NCI-H774 (cell line): ENCODE measurements at places on chromosomes 2 and 18.
A peak's percentile ranks its signal among the peaks of the same experiment; 100 is the strongest.

GRCh38 chr2:168340931-168341330, 93.5 kb upstream of the STK39 start:
- DNase-seq = no peak

- DNase-seq = no peak
Measured at GRCh38 chr2:176709149-176709951, 440.1 kb downstream of the MTX2 start.

DNA sequence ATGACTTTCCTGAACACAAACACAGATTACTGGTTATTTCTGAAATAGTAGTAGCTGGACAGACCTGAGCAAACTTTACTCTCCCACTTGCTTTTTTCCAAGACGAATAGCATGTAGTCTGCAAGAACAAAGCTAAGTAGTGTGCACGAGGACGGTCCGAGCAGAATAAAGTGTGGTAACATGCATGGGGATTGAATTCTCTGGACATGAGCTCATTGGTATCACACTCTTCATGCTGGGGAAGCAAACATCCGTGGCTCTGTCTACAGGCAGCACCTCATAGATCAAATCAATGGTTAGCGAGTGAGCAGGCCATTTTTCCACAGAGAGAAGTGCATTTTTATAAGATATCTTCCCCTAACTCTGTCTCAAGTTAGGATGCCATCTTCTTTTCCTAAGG, 164.8 kb upstream of the STK17B start:
- no peak for DNase-seq

DNA sequence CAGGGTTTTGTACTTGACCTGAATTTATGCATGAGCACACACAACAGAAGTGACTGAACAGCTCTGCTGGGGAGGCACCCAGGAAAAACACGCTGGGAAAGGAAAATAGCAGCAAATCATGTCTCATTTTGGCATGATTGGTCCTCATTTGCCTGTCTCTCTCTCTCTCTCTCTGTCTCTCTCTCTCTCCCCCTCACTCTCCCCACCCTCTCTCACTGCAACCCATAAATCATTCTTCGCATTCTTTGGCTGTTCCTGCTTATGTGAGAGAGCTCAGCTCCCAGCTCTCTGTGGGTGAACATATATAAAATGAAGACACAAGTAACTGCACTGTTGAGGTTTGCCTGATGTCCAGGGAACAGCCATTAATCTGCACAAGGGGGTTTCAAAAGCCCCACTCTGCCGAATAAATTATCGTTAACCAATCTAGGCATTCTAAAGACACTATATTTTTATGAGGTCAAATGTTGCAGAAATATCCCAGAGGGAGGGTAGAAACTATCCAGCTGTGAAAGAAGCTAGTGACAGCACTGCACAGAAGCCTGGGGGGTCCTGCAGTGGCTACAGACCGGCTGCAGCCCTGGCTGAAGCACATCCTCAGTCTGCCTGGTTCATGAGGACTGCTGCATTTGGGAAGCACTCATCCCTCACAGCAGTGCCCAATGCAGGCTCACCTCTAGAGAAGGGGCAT, 260.3 kb downstream of the AFF3 start:
- DNase-seq = peak; percentile 5

DNA sequence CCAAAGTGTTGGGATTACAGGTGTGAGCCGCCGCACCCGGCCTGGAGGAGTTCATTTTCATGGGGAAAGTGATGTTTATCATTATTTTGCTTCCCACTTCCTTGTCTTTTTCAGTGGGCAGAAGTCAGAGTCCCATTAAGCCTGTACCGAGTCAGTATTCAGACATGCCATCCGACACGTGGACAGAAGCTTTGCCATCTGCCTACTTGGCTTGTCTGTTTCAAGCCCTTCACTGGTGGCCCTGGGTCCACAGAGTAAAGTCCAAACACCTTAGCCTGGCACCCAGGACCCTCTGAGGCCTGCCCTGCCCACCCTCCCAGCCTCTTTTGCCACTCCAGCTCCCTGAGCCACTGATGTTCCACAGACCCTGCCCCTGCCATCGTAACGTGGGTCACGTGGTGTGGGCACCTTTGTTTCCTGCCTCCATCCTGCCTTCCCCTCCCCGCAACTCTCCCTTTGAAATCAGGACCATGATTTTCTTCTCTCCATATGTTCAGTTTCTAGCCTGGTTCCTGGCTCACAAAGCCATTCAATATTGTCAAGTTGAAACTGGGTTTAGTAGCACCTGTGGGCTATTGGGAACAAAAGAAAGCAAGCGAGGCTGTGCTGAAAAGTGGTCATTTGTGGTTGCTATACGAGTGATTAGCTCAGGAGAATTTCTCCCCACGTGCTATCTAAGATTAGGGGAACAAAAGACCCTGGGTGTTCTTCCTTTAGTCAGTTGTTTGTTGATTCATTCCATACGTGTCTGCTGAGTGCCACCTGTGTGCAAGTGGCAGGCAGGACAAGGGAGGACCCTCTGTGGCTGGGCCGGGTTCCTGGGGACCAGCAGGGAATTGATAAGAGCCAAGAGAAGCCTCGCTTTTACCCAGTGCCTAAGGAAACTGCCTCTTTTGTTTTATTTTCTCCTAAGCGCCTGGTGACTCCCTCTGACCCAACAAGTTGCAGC, 5.1 kb upstream of the ODC1 start:
- no peak for DNase-seq

- no peak for DNase-seq
Measured at GRCh38 chr2:165009466-165009865, 54.1 kb upstream of the SLC38A11 start.

GRCh38 chr2:182133195-182133891, 147.7 kb downstream of the PPP1R1C start:
- DNase-seq = no peak

- peak; percentile 39 for DNase-seq
Measured at GRCh38 chr2:10042301-10043161, 819 bp upstream of the KLF11 start.

DNA sequence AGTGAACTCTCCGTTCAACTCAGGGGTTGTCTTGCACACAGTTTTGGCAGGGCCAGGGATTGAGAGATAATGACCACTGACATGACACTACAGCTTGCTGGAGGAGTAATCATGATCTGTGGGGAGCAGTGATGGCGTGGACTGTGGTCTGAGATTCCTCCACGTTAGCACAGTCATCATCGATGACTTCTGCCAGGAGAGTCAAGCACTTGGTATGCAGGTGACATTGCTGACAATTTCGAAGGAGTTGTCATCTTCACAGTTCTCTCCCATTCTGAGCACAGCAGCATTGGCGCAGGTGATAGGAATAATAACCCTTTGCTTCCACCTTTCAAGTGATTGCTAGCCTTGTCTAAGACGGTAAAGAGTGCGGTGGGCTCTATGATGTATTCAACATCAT, 79.8 kb downstream of the SGPP2 start:
- no peak for DNase-seq

- DNase-seq = no peak
Measured at GRCh38 chr2:128424406-128425171, 105.9 kb upstream of the HS6ST1 start.

DNA sequence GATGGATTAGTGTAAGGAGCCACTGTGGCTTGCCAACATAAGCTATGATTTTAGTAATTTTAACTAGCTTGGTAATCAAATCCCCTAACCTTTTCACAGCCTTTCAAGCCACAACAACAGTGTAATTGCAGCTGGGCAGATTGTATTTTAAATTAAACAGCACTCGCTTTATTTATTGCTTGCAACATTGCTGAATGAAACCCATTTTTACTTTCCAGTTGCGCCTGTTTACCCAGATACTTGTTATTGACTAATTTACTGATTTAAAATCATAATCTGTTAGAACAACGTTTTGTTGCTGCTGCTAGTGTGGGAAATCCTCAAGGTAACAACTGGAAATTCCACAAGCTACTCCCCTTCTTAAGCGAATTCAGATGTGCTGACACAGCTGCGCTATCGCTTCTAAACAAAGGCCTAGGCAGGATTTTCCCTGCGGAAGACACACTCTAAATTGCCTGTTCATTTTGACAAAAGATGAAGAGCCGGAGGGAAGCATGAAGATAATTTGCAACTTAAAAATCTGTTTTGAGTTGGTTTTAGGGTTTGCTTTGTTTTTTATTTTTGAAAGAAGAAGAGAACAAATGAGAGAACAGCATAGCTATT, 283.9 kb downstream of the ALPK2 start:
- DNase-seq = no peak

- no peak for DNase-seq
Measured at GRCh38 chr2:21404137-21404536, 280.4 kb downstream of the TDRD15 start.

- no peak for DNase-seq
Measured at GRCh38 chr18:29104671-29105070, 927.7 kb upstream of the CDH2 start.

GRCh38 chr2:189803431-189803830, 19.2 kb downstream of the PMS1 start:
- no peak for DNase-seq

DNA sequence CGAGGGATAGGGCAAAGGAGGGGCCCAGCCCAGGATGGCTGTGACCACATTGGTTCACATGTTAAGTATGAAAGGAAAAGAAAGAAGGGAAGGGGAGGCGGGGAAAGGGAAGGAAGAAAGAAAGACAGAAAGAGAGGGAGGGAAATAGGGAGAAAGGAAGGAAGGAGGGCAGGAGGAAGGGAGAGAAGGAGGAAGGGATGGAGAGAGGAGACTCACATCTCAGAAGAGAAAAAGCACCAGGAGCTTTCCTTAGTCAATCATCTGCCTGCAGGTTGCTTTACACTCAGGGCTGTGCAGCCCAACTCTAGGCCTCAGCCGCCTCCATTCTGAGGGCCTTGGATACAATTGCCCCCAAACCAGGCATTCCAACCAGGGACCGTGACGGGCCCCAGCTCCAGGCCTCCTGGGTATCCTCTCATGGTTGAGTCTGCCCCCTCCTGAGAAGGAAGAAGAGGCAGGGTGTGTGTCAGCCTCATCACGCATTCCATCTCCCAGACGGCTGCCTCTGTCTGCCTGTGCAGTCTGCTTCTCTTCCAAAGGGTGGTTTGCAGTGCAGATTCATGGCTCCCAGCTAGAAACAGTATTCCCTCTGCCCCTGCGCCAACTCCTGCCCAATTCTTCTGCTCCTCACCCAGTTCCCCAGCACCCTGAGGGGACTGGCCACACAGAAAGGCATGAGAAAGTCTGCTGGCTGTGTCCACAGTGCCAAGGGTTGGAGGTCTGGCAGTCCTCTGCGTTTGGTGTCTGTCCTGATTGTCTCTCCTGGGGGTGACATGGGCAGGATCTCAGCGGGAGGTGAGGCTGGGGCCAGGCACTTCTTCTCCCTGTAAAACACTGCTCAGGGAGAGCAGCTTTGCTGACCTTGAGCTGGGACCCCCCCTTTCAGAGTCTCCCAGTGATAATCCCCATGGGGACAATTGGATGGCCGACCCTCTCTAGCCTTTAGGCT, 163.3 kb downstream of the SMAD7 start:
- no peak for DNase-seq

- DNase-seq = no peak
Measured at GRCh38 chr2:148067801-148068200, 46.9 kb downstream of the MBD5 start.

DNA sequence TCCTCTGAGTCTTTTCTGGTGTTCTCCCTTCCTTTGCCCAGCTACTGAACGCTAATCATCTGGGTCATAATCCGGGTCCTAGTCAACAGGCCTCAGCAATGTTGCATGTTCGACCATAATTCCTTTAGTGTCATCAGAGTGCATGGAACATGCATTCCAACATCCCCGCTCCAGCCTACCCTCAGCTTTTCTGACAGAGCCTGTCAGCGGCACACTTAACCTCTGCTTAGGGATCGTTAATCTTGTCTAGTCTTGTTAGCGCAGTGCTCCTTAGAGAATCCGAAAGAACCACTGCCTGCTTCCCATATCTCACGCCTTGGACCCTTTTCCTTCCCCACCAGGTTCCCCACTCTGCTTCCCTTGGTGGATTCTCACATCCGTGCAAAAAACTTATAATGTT, 767.9 kb upstream of the ID2 start:
- no peak for DNase-seq

DNA sequence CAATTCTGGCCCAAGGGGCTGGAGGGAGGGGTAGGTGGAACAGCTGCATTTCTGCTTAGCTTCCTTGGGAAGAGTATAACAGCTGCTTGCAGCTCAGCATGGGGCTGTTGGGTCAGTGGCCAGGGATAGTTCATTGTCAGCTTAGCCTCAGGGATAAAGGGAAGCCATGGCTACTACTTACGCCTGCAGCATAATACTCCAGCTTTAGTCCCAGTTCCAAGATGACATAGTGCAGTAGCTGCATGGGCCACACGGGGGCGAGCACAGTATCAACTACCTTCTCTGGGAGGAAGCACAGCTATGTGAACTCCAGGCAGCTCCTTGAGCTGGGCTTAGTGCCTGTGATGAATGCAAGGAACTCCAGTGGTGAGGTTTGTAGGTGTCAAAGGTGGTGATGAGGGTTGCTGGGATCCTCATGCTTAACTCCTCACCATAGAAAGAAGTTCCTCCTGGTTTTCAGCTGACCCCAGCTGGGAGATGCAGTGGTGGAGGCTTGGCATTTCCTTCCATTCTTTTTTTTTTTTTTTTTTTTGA, 35.4 kb upstream of the RHOB start:
- peak; percentile 26 for DNase-seq

DNA sequence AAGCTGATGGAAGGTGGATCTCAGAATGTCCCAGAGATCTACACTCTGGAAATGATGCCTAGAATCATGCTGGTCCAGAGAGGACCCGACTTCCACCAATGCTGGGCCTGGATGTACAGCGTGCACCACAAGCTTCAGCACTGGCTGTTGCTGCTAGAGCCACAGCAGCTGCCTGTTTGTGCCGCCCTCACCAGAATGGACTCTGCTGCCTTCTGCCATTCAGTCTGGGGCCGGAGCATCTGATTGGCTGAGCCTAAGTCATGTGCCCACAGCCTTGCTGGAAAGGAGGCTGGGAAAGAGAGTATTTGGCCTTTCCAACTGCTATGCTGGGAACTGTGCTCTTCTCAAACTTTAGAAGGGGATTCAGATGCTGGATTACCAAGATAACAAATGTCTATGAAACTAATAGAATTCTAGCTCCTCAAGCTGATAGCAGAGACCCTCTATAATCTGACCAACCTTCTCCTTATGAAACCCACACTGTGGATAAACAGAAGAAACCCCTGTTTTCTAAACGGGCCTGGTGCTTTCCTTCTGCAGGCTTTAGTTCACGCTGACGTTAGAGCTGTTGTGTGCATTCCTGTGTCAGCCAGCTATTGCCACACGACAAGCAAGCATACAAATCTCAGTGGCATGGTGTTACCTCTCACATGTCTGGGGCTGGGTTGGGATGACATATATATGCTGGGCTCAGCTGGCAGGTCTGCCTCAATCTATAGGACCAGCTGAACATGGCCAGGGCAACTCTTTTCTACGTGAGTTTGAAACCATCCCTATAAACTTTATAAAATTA, 4.1 kb upstream of the LOXHD1 start:
- peak; percentile 2 for DNase-seq

DNA sequence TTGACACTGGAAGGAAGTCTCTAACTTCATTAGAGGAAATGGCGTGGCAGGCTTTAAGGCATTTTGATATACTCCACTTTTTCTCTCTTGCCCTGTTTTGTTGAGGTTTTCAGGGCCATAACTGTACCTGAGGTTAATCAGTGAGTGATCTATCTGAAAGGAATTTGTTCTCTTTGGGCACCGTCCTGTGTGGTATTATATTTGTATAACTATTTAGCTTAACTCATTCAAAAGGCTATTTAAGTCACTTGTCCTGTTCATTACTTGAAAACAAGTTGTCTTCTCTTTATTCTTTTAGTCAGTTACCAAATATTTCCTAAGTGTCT, 180.4 kb downstream of the NEDD4L start:
- no peak for DNase-seq
